ENCODE measurements at places on chromosomes 1 and 21.

- DNase-seq: peak; percentile 83
Observed at GRCh38 chr1:181112071-181112929, 23.8 kb downstream of the IER5 start.

GRCh38 chr1:12600880-12601633, 17.0 kb downstream of the DHRS3 start:
- DNase-seq: no peak

DNA sequence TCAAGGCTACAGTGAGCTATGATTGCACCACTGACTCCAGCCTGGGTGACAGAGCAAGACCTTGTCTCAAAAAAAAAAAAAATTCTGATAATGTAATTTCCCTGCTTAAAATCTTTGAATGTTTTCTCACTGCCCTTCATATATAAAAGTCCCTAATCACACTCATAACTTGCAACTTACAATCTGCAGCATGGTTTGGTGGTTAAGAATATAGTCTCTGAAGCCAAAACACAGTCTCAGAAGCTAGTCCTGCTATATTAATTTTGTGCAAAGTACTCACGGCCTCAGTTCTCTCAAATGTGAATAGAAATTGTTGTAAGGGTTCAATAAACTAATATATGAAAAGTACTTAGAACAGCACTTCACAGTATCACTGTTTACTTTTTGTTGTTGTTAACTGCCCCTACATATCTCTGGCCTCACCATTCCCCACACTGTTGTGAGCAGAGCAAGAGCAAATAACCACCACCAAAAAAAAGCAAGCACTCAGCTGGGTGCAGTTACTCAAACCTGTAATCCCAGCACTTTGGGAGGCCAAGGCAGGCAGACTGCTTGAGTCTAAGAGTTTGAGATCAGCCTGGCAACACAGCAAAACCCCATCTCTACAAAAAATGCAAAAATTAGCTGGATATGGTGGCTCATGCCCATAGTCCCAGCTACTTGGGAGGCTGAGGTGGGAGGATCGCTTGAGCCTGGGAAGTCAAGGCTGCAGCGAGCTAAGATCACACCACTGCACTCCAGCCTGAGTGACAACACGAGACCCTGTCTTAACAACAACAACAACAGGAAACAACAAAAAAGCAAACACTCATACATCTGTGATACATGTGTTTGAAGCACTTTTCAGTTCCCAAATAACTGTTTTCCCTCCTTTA, 22.4 kb downstream of the ASH1L start:
- no peak for DNase-seq

DNA sequence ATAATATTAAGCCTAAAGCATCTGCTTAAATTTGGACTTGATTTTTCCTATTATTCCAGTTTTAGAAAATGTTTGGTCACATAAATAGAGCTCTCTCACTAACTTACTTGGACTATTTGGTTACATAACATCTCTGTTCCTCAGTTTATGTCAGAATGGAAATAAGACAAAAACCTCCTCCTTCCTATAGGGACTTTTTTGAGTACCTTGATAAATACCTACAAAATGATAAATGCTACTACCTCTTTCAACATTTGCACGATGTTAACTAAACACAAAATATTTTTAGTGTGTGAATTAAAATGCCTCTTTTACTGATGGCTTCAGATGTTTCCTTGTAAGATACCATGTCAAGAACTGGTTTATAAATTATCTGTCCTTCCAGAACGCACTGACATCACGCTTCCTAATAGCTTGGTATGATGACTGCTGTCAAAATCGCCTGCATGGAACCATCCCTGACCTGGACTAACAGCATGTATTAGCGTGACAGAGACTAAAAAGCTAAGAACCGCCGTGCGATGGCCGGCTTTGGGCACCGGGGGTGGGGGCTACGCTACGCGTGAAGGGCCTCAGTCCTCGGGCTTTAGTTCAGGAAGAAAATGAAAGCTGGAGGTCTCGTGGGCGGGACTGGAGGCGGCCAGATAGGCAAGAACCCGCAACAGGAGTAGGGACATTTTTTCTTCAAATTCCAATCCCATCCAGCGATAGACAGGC, 133.2 kb upstream of the BARHL2 start:
- peak; percentile 21 for DNase-seq

- no peak for DNase-seq
Observed at GRCh38 chr1:59477286-59477685, 180.4 kb downstream of the FGGY start.

DNA sequence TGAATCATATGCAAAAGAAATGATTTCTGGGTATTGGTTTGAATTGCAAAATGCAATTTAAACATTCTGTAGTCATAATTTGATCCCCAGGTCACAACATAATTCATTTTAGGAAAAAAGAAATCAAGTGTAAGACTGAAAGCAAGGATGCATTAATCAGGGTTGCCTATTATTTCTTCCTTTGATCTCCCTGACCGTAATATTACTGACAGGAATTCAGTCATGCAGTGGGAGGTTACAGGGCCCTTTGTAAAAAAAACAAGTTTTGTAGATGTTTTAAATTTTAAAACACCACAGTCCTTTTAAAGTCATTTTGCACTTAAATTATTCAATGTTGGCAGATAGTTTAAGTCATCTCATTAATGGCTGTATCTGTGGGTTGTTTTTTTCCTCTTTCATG, 263.0 kb upstream of the NCAM2 start:
- no peak for DNase-seq

GRCh38 chr1:112502826-112503225, 5.9 kb upstream of the WNT2B start:
- no peak for DNase-seq

- DNase-seq: no peak
Observed at GRCh38 chr1:244154872-244155531, 103.9 kb downstream of the ZBTB18 start.

- DNase-seq: no peak
Observed at GRCh38 chr1:178959543-178960460, 65.9 kb upstream of the FAM20B start.

- peak; percentile 98 for DNase-seq
Observed at GRCh38 chr21:43728467-43729390, 9.8 kb downstream of the PDXK start.

GRCh38 chr1:38064197-38064903, 17.8 kb upstream of the POU3F1 start:
- DNase-seq: peak; percentile 82

DNA sequence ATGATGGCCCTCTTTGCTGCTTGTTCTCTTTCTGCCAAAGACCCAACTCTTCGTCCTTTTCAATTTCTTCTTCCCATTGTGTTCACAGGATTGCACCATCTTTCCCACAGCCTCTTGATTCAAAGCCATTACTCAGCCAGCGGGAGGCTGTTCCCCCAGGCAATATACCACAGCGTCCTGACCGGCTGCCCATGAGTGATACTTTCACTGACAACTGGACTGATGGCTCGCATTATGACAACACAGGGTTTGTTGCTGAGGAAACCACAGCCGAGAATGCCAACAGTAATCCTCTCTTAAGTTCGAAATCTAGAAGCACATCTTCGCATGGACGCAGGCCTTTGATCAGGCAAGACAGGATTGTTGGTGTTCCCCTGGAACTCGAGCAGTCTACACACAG, 167.4 kb downstream of the LRRC40 start:
- no peak for DNase-seq

- DNase-seq: peak; percentile 23
Observed at GRCh38 chr1:62841587-62842169, 57.7 kb downstream of the ATG4C start.

GRCh38 chr1:34013958-34014737, 150.3 kb downstream of the HMGB4 start:
- DNase-seq: no peak

- no peak for DNase-seq
Observed at GRCh38 chr1:77744576-77744975, 15.1 kb downstream of the USP33 start.

- DNase-seq: no peak
Observed at GRCh38 chr21:33662046-33662445, 19.7 kb downstream of the ITSN1 start.

- no peak for DNase-seq
Observed at GRCh38 chr1:96164053-96164452, 557.5 kb upstream of the PTBP2 start.

GRCh38 chr1:64235181-64235580, 31.8 kb downstream of the UBE2U start:
- DNase-seq: no peak

DNA sequence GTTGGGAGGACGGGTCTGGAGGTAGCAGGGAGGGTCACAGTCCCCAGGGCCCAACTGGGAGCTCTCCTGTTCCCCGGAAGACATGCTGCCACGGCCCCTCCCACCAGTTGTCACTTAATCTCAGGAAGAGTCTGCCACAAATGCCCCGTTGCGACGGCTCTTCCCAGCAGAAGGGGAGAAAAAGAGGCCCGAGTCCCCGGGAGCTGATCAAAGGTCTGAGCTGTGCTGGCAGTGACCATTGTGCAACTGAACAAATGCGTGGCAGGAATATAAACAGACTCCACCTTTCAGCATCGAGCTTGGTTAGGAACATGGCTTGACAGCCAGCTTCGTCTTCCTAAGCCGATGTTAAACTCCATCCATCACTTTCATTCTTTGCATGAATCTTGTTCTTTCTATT, 27.8 kb upstream of the ZBTB21 start:
- no peak for DNase-seq
